ENCODE measurements at places on chromosomes 3 and 15.

GRCh38 chr3:3799173-3800079, at the start of gene LRRN1:
Gene LRRN1, plus strand, starts transcription at chr3:3799431. Its CDS starts 45,211 bp downstream, at chr3:3844642.
- DNase-seq: no peak

DNA sequence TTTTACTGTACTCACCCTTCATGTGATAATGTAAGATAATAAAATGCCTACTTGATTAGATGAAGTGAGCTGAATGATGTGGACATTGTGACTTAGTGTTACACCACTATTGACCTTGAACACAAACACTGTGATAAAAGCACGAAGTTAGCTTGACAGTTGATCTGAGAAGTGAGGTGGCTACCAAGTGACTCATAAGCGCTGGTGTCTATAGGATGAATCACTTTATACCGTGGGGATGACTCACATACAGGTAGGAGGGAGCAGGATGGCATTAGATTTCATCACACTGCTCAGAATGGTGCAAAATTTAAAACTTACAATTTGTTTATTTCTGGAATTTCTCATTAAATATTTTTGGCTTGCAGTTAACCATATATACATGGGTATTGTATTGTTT, 174.7 kb upstream of the CNTN3 start:
- DNase-seq: no peak

DNA sequence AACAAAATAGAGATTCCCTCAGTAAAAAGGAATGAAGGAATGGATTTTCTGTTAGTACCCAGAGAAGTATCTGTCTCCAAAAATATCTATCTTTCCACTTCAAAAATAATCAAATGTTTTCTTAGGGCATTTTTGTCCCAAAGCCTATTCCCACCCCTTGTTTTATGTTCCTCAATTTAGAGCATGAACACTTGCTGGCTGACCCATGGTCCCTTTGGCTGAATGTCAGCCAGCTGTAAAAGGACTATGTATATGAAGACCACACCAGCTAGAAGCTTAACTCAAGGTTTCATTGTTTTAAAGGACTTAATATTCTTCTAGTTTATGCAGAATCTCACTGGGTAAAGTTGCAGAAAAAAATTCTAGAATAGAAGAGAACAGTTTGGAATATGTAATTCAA, 931.2 kb downstream of the MCTP2 start:
- no peak for DNase-seq

DNA sequence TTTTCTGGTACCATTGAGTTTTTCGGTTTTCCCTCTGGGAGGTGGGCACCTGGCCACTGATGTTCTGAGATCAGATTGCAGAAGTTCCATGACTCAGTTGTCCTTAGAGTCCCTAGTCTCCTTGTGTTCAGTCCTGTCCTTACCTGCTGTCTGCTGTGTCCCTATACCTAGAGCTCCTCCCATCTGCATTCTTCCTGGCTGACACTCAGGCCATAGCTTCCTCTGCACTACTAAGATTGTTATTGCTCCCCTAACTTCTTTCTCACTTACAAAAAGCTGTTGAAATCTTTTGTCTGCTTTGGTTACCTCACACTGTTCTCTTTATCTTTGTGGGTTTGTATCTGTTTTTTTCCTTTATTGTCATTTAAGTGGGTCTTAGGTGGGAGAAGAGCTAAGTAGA, 13.2 kb downstream of the USP3 start:
- no peak for DNase-seq

GRCh38 chr3:172260381-172260780, 187.9 kb downstream of the GHSR start:
- DNase-seq: no peak
